ENCODE measurements at places on chromosomes 12 and 14. TPM values are rescaled to one million over a fixed set of nuclear protein-coding genes. Genes with fewer than 3 reads are reported as not detected.

DPPA3 gene
- not detected for total RNA-seq

KRT6C gene
- total RNA-seq = not detected

STON2 gene
- total RNA-seq = 0.19 TPM

INHBC gene
- total RNA-seq = not detected

LPCAT3 gene
- total RNA-seq = 20.8 TPM

All from activated CD4-positive, alpha-beta T cell treated with anti-CD3 and anti-CD28 coated beads for 36 hours (primary cell).